ENCODE measurements at places on chromosomes 12 and 14.

DNA sequence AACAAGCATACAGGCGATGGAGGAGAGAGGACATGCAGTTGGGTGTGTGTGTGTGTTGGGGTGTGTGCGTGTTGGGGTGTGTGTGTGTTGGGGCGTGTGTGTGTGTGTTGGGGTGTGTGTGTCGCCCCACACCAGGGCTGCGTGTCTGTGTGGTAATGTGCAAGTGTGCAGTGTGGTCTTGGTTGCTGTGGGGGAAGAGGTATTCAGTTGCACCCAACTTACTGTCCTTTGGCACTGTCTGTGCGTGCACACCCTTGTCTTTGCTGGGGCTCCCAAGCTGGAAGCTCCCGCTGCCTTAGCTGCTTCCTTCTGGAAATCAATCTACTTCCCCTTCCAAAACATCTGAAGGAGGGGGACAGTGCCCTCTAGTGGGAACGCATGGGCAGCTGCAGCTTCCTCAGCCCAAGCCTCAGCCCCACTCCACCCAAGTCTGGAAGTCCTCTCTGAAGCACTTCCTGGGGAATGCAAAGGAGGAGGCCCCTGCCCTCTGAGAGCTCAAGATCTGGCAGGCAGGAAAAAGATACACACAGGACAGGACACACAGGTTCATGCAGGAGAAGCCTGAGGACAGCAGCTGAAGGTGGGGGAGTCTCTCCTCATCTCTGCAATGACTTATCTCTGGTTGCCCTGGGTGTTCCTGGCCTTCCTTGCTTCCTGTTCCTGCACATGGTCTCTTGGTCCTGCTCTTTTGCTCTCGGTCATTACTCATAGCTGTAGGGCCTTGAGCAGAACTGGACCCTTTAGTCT lies 13.1 kb downstream of the ASIC1 start:
- peak; percentile 54 for DNase-seq

- peak; percentile 38 for DNase-seq
Measured at GRCh38 chr14:100714258-100714892, 12.3 kb upstream of the DLK1 start.

DNA sequence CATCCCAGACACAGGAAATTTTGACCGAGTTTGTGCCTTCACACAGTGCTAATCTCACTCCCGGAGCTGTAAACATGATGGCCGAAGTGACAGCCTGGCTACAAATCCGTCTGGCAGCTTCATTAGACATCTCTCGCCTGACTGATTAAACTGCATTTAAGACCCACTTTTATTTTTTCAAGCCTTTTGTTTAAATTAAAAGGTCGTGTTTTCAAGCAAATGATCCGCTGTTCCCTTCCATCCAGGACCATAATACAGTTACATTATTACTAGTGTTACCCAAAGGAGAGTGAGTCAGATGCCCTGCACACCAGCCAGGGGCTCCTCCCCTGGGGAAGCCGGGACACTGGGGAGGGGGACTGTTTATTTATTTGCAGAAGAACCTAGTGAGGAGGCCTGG lies 200.2 kb downstream of the EXOC5 start:
- DNase-seq = no peak

DNA sequence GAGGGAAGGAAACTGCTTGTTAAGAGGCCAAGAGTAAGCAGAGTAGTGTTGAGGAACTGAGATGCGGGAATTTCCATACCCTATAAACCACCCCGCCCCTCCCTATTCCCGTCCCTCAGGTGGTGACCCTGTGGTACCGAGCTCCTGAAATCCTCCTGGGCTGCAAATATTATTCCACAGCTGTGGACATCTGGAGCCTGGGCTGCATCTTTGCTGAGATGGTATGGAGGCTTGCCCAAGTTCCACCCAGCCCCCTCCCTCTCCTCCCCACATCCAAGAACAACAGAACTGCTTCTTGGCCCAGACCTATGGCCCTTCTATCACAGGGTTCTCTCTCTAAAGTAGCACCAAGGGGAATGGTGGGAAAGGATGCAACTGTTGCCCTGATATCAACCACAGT lies 2.7 kb downstream of the CDK2 start:
- no peak for DNase-seq

DNA sequence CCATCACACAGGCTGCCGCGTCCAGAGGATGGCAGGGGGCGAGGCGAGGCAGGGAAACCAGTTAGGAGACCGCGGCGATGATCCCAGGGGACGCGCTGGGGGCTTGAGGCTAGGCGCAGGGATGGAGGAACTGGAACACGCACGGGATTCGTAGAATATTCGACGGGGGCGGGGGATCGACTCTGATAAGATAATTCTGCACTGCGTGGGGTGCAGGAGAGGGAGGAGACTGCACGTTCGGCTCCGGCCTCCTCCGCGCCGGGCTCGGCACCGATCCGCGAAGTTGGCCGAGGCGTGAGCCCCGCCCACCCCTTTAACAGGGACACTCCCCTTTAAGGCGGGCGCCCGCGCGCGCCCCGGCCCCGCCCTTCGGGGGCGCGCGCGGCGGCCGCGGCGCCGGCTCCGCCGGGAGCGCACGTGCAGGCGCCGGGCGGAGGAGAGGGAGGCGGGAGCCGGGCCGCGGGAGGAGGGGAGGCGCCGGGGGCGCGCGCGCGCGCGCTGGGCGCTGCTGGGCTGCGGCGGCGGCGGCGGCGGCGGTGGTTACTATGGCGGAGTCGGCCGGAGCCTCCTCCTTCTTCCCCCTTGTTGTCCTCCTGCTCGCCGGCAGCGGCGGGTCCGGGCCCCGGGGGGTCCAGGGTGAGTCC lies at the start of gene ACVR1B:
TSS of gene ACVR1B (plus strand) at position 501 of the 644 bp plus-strand sequence. CDS start at position 546, 45 bp downstream.
- DNase-seq = peak; percentile 80

- no peak for DNase-seq
Measured at GRCh38 chr14:104341532-104342434, 203.4 kb downstream of the KIF26A start.

- DNase-seq = peak; percentile 91
Measured at GRCh38 chr12:53492830-53493609, 6.2 kb downstream of the MAP3K12 start.

DNA sequence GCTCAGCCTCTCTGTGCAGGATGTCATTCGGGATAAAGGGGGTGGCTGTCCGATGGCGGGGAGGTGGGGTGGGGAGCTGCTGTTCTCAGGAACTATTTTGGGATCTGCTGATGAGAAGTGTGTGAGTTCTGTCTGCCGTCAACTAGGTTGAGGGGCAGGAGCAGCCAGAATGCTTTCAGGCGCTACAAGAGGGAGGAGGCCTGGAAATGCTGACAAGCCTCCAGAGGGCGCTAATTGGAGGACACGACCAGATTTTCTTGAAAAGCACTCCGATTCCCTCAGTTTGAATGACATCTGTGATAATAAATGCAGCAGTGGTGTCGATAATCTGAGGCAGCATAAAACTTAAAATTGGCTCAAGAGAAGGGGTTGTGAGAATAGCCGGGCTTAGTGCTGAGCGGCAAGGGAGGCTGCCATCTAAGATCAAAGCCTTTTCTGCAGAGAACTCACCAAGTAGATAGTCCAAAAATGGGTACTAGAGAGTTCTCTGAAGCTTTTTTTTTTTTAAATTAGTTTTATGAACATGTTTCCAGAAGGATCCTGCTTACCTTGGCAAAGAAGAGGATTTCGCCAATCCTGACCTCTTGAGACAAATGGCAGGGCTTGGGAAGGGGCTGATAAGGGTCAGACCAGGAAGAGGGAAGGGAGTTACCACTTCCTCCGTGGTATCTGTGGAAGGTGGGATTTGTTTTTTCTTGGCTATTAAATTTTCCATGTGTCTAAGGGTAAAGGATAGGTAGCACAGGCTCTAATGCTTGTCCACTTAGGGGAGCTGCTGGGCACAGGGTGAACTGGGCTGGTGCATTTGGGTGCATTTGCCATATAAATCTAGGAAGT lies 94.4 kb downstream of the CRACR2A start:
- no peak for DNase-seq

- DNase-seq = no peak
Measured at GRCh38 chr14:30227876-30228275, 300.2 kb upstream of the PRKD1 start.

DNA sequence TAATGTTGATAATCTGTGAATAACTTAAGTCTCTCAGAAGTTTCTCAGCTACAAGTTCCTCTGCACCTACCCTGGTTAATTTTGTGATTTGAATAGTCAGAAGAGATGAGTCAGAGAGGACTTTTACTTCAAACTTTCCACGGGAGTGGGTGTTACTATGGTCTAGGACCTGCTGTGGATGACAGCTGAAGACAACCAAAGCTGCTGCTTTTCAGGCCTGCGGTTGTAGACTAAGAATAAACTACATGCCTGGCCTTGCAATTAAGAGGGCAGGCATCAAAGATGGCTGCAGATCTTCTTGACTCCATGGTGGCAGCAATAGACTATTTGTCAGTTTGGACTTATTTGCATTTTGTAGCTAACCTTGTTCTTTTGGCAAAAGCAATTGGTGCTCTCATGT lies 227.1 kb upstream of the KRR1 start:
- no peak for DNase-seq

GRCh38 chr12:14111230-14111865 lies 129.9 kb upstream of the GRIN2B start:
- peak; percentile 63 for DNase-seq

GRCh38 chr14:52307905-52308304 lies 6.2 kb upstream of the PTGER2 start:
- no peak for DNase-seq

DNA sequence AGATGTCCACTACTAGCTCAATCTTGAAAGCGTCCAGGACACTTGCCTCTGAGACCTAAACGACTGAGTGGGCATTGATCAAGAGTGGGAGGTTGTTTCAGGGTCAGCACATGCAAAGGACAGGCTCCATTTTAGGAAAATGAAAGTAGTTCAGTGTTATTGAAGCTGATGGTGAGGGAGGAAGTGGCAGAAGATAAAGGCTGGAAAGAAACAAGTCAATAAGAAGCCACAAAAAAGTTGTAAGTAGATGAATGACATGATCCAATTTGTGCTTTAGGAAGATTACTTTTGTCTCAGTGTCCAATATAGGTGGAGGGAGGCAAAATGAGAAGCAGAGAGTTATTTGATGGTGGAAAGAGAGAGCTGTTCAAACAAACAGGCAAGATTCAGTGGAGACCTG lies 22.0 kb downstream of the GPR65 start:
- no peak for DNase-seq

DNA sequence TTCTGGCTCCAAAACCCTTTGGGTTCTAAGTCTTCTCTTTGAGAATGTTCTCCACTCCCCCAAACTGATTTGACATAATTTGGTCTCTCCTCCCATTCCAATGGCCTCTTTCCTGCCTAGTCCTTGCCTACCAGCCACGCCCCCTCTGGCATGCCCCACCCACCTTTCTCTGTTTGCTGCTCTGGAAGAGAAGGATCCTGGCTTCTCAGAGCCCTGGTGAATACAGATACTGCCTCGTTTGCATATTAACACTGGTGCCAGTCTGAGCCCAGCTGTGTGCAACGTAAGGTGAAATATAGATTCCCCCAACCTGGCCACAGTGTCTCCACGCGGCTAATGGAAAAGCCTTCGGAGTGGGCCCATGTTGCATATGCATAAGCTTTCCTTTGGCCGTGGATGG lies 79.7 kb downstream of the PAPOLA start:
- no peak for DNase-seq

DNA sequence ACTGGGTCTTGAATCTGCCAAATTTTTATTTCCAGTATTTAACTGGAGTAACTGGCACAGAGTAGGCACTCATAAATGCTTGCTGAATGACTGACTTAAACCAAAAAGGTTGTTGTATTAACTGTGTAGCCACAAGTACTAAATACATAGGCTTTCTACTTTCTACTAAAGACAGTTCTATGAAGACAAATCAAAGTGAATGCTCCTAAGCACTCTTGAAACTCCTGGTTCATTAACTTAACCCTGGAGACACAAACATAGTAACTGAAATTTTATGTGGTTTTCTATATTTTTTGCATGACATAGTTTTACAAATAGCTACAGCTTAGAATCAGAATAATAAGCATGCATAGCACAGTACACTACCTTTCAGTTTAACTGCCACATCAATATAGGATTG lies 70.4 kb downstream of the TXNDC16 start:
- no peak for DNase-seq

DNA sequence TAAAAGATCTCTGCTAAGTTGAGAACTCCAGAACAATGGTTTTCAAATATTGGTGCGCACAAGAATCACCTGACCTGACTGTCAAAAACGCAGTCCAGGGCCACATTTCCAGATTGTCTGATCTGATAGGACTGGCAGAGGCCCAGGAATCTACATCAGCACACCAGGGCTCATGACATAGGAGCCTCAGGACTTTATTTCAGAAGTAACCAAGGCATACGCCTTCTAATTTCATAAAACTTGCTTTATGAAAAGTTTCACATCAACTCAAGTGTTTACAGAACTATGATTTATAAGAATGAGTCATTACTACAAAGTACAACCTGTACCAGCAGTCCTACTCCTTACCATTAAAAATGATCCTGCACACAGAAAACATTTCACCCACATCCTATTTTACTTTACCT lies 47.7 kb upstream of the PTPRO start:
- DNase-seq = no peak

GRCh38 chr12:25692115-25693035 lies 139.3 kb upstream of the LMNTD1 start:
- no peak for DNase-seq

- DNase-seq = peak; percentile 34
Measured at GRCh38 chr12:1592444-1593173, 1.8 kb downstream of the FBXL14 start.

DNA sequence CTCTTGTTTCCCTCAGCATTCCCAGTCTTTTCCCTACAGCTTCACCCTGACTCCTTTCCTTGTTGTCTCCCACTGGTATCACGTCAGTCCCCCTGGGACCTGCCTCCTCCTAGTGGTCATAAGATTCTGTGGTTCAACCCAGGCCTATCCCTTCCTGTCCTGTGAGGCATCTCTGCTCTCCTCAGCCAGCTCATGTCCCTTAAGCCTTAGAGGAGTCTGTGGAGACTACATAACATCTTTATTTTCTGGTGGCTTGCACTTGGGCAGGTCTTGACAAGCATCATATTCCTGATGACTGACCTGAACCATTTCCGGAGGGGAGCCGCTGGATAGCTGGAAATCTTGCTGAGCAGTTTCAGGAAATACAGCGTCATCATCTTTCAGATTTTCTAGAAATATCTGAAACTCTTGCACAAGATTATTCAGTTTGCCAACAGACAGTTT lies 688 bp downstream of the C12orf71 start:
- DNase-seq = no peak

- no peak for DNase-seq
Measured at GRCh38 chr14:75570797-75571196, 7.6 kb upstream of the FLVCR2 start.

GRCh38 chr12:94560431-94561221 lies 89.7 kb downstream of the TMCC3 start:
- DNase-seq = no peak

DNA sequence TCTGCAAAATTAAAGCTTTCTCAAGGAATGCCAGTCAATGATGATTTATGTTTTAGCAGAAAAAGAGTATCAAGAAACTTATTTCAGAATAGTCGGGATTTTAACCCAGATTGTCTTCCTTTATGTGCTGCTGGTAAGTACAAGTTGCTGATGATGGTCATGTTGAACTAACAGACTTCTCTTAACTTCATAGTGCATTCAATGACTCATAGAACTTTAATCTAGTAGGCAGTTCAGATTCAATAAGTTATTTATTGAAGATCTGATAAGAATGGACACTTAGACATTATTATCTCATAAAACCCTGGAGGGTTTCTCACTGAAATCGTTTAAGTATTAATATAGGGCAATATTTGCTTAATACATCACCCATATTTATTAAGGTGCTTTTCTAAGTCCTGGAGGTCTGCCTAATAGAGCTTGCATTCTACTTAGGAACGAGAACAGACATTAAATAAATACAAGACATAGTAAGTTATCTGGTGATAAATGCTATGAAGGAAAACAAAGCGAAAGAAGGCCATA lies 33.8 kb downstream of the TOGARAM1 start:
- no peak for DNase-seq

- no peak for DNase-seq
Measured at GRCh38 chr12:86711731-86712130, 455.5 kb upstream of the MGAT4C start.
